Foreskin keratinocyte (primary cell): ENCODE measurements at places on chromosomes 1 and 21. TPM values are rescaled to one million over a fixed set of nuclear protein-coding genes. Genes with fewer than 3 reads are reported as not detected.

The JAK1 gene
- total RNA-seq: 60.7 and 67.8 TPM in 2 replicates

The KCNE2 gene
- total RNA-seq: not detected in 2 replicates

The A3GALT2 gene
- total RNA-seq: not detected in 2 replicates

The AMY1A gene
- not detected in 2 replicates for total RNA-seq

The KIF26B gene
- total RNA-seq: 1.0 and 1.9 TPM in 2 replicates

The GRIK1 gene
- total RNA-seq: not detected in 2 replicates

The TSPAN1 gene
- total RNA-seq: 80.3 and 93.6 TPM in 2 replicates

The SLC50A1 gene
- 63.0 and 65.0 TPM in 2 replicates for total RNA-seq

The GSTM1 gene
- total RNA-seq: 17.9 and 19.5 TPM in 2 replicates

The CCDC27 gene
- not detected in 2 replicates for total RNA-seq

The GUCA2B gene
- not detected in 2 replicates for total RNA-seq

The FCRLA gene
- total RNA-seq: 0.53 and 0.58 TPM in 2 replicates

The RNU1-4 gene
- total RNA-seq: 2,556 and 4,441 TPM in 2 replicates

- no peak for DNase-seq
These were observed 111.8 kb downstream of the MRPS6 start for GRCh38 chr21:34185026-34185750.

- peak; percentile 11 for DNase-seq
These were observed 450 bp downstream of the SDE2 start for GRCh38 chr1:225998560-225999226.

- DNase-seq: no peak
These were observed 21.0 kb downstream of the IFNAR1 start for GRCh38 chr21:33345751-33346238.

DNA sequence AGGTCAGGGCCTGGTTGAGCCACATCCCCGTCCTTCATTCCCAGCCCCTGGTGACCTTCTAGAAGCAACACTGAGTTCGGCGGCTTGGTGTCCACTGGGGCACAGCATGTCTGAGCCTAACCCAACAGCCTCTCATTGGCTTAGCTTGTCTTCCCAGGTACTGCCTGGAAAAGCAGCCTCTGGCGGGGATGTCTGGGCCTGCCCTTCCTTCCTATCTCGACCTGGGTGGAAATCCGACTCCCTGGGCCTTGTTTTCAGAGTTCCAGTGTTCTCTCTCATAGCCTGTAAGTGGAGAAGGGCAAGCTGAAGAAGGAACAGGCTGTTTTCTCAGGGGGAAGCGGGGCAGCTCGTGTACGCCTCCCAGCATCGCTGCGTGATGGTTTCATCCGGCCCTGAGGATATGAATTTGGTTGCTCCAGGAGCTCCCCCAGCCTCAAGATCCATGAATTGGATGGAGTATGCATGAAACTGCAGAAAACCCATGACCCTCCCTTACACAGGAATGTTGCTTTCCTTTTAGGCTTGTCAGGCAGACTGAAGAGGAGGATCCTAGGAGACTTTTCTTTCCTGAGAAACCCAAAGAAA is 116.5 kb upstream of the IRF2BP2 start:
- DNase-seq: peak; percentile 88

DNA sequence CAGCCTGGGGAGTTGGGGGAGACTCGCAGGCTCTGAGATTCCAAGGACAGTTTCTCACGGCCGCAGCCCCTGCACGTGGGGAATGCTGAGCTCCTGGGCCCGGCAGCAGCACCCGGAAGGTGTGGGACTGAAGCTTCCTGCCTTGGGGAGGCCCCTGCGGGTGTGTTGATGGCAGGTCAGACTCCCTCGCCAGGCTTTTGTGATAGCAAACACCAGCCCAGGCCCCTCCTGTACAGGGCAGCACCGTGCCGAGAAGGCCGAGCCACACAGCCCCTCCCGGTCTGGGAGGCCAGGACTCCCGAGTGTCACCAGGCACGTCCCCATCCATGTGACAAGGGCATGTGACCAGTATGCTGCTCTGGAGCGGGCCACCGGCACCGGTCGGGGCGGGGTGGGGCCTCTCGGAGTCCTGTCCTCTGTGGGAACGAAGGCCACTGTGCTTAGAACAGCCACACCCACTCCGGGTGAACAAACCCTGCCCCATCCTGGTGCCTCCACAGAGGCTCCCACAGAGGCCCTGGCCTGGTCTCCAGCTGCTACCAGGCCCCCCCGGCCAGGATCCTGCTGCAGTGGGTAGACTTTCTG is 31.1 kb upstream of the ARHGEF16 start:
- DNase-seq: no peak

DNA sequence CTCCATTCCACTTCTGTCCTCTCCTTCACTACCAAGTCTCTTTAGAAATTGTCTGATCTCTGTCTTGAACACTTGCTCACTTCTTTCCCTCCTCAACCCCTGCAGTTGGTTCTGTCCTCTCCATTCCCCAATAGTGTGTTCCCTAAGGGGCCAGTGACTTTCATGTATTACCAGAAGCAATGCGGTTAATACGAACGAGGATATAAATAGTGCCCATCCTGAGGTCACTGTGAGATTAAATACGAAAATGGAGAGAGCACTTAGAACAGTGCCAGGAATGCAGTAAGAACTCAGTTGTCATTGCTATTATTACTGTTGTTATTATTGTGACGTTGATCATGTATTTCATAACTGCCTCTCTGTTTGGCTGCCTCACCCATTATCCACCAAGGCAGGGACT is 53.0 kb upstream of the ARTN start:
- no peak for DNase-seq

- no peak for DNase-seq
These were observed 48.7 kb downstream of the PTPRU start for GRCh38 chr1:29284961-29285560.

DNA sequence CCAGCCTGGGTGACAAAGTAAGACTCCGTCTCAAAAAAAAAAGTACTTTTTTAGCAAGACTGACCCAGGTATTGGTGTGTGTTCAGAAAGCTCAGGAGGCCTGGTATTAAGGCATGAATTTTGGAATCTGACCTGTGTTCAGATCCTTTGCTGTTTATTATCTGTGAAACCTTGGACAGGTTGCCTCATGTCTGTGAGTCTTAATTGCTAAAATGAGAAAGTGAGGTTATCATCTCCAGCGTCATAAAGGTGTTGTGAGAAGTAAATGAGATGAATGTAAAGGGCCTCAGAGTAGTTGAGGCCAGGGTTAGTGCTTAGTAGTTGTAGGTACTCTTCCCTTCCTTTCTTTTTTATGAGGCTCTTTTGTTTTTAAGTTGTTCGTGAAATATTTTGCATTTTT is 2.8 kb downstream of the C1orf50 start:
- no peak for DNase-seq

- DNase-seq: no peak
These were observed 14.7 kb downstream of the WNT3A start for GRCh38 chr1:228021355-228022030.

DNA sequence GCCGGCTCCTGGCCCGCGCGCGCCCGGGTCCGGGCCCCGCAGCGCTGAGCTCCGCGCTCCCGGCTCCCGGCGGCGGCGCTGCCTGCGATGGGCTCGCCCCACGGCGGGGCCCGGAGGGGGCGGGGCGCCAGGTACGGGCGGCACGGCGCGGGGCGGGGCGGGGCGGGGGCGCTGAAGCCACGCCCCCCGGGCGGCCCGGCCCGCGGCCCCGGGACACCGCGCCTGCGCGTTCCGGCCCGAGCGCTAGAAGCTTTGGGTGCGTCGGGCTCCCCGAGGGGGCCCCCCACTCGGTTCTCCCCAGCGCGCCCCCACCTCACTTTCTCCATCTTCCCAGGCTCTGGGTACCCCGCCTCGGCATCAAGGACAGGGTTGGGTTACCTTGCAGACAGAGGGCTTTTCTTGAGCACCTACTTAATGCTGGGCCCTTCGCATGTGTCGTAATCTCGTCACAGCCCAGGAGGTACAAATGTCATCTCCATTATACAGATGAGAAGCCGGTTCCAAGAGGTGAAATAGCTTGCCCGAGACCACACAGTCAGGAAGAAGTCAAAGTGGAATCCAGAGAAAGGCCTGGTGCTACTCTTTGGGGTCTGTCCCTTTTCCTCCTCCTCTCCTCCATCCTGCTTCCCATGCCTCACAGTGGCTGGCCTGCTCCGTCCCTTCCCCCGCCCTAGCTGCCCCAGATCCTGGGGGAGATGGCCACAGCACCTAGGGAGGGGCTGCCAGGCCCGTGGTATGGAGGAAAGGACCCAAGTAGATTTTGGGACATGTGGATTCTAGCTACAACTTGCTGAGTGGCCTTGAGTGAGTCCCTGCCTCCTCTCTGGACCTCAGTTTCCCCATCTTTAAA is 46.5 kb downstream of the RAP1GAP start:
- no peak for DNase-seq

- no peak for DNase-seq
These were observed 64.4 kb downstream of the NTMT2 start for GRCh38 chr1:170210142-170210541.

DNA sequence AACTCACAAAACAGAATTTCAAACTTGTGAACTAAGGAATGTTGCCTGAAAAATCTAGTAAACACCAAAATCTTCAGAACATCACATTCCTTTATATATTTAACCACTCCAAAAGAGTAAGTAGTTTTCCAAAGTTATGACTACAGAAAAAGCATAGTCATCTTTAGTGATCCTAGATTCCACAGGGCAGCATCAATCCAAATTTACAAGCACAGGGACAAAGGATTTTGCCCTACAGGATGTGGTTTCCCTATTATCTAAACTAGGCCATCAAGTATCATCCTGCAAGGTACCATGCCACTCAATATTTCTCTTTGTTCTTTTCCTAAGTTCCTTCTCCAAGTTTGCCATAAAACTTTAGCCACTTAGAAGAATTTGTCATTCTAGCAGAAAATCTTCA is 33.0 kb downstream of the COP1 start:
- DNase-seq: peak; percentile 9

- no peak for DNase-seq
These were observed 196 bp downstream of the ALX3 start for GRCh38 chr1:110070282-110070669.

- DNase-seq: no peak
These were observed 34.6 kb downstream of the TGFBR3 start for GRCh38 chr1:91851130-91852010.

DNA sequence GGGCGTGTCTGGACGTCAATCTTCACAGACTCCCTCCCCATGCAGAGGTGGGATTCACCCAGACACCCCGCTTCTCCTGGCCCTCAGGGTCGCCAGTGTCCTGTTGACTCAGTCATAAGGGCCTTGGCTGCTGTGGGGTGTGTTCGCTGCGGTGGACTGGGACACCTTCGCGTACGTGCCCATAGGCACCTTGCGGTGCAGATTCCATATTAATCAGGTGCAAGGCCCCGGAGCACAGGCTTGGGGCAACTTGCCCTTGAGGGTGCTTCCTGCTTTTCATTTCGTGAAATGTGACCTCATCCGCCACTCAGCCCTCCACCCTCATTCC is 398 bp upstream of the SLC30A10 start:
- DNase-seq: no peak

- no peak for DNase-seq
These were observed 52.0 kb upstream of the LYPLAL1 start for GRCh38 chr1:219121679-219122078.

DNA sequence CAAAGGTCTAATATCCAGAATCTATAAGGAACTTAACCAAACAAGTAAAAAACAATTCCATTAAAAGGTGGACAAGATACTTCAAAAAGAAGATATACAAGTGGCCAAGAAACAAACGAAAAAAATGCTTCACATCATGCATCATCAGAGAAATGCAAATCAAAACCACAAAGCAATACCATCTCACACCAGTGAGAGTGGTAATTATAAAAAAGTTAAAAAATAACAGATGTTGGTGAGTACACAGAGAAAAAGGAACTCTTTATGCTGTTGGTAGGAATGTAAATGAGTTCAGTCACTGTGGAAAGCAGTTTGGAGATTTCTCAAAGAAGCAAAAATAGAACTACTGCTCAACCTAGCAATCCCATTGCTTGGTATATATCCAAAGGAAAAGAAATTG is 218.6 kb downstream of the SLC44A5 start:
- DNase-seq: no peak
